ENCODE measurements at places on chromosomes 11 and 22.

DNA sequence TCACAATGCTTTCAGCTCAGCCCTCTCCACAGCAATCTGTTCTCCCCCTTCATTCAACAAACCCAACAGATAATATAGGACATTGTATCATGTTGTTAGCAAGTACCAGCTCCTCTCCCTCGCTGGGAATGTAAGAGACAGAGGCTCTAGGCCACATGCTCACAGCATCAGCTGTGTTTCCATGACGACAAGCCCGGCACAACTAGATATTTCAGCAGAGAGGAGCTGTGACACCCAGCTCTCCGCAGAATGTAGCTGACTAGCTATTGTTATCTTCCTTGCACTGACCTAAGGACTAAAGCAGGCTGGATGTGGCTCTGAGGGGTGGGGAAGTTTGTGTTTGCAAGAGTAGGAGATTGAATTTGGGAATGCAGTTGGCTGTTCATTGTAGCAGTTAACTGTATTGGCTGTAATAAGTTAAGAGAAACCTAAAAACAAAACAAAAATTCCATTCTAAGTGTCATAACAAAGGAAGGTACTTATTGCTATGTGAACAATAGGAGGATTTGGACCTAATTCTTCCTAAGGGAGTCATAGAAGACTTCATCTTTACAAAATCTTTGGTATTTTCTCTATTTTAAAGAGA is 28.0 kb upstream of the RRAS2 start:
- DNase-seq = no peak

GRCh38 chr11:102625177-102625576 is at the start of gene MMP20:
TSS of gene MMP20 (minus strand) at chr11:102625332. CDS start at chr11:102625319, 13 bp downstream.
- no peak for DNase-seq

DNA sequence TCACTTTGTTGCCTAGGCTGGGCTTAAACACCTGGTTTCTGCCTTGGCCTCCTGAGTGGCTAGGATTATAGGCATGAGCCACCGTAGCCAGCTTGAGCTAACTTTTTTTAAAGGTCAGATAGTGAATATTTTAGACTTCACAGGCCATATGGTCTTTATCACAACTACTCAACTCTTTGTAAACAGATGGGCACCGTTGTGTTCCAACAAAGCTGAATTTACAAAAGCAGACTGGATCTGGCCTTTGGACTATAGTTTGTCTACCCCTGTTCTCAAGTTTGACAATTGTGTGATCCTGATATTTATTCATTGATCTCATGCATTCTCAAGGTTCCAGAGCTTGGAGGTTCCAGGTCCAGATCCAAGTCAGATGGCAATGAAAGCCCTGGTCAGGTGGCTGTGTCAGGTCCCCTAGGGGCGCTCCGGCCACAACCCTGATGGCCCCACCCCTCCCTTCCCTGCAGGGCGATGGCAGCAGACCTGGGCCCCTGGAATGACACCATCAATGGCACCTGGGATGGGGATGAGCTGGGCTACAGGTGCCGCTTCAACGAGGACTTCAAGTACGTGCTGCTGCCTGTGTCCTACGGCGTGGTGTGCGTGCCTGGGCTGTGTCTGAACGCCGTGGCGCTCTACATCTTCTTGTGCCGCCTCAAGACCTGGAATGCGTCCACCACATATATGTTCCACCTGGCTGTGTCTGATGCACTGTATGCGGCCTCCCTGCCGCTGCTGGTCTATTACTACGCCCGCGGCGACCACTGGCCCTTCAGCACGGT is 15.8 kb downstream of the P2RY2 start:
- no peak for DNase-seq

DNA sequence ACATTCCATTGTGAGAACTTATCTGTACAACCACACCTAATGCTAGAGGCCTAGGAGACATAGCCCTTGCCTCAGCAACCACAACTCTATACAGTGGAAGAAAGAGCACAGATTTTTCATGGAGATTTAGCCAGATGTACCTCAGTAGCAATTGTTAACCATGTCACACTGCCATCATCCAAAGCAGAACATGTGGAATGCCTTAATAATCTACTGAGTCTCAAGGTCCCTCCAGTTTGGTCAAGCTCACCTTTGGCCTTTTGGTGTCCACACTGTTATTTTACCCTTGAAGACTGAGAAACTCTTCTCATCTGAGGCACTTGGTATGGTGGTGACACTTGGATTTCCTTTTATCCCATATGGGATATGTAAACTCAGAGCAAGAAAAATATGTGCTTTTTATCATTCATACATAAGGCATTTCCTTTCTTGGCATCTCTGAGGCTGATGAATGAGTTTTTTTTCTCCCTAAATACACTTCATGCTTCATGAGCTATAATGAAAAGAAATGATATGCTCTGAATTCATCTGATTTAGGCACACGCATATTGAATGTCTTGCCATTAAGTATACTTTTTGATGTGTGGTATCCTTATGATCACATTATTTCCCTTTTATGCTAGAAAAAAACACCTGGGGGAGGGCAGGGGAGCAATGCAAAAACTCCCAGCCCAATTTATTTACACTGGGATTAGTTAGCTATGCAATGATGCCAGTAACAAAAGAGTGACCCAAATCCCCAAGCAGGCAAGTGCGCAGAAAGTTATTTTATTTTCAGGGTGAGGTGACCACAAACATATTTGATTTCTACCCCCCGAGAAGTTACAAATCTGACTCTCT is 63.3 kb upstream of the ME3 start:
- no peak for DNase-seq

DNA sequence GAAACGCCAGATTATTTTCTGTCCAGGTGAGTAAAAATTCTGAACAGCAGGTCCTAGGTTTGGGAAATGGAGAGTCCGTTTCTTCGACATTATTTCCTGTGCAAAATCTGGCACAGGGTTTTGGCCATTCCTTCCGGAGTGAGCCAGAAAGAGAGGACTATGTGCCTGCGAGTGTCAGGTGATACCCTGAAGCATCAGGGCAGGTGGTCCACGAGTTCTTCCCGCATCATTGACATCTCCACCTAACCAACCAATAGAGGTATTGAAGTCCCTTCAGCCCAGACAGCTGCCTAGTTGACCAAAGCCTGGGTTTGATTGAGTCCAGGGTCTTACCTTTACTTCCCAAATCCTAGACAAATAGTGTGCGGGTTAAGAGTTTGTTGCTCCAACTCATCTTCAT is 808 bp downstream of the SNAP29 start:
- DNase-seq = no peak

- DNase-seq = no peak
Measured at GRCh38 chr11:35237351-35237750, 98.4 kb downstream of the CD44 start.

- no peak for DNase-seq
Measured at GRCh38 chr11:3219281-3219892, 774 bp upstream of the MRGPRG start.

- no peak for DNase-seq
Measured at GRCh38 chr22:22397875-22398524, 110.5 kb downstream of the ZNF280B start.

GRCh38 chr11:103997082-103997481 is 39.4 kb upstream of the DDI1 start:
- no peak for DNase-seq

GRCh38 chr22:40477683-40478337 is 107.4 kb downstream of the SGSM3 start:
- no peak for DNase-seq

- DNase-seq = no peak
Measured at GRCh38 chr22:20569059-20570058, 61.9 kb downstream of the MED15 start.

DNA sequence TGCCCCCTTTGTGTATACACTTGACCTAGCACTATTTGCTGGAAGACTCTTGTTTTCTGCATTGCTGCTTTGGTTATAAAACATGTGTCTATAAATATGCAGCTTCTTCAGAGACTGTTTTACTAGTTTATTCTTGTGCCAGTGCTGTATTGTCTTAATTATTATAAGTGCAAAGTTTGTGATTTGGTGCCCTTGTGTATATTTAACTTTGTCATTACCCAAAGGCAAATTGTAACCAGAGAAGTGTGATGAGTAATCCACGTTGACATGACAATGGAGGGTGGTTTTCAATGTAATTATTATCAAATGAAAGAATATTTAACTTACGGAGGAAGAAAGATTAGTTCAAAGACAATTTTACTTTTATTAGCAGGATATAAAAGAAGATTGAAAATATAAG is 75.0 kb upstream of the PRODH start:
- DNase-seq = no peak

GRCh38 chr11:46890665-46891064 is 27.7 kb downstream of the LRP4 start:
- DNase-seq = no peak

DNA sequence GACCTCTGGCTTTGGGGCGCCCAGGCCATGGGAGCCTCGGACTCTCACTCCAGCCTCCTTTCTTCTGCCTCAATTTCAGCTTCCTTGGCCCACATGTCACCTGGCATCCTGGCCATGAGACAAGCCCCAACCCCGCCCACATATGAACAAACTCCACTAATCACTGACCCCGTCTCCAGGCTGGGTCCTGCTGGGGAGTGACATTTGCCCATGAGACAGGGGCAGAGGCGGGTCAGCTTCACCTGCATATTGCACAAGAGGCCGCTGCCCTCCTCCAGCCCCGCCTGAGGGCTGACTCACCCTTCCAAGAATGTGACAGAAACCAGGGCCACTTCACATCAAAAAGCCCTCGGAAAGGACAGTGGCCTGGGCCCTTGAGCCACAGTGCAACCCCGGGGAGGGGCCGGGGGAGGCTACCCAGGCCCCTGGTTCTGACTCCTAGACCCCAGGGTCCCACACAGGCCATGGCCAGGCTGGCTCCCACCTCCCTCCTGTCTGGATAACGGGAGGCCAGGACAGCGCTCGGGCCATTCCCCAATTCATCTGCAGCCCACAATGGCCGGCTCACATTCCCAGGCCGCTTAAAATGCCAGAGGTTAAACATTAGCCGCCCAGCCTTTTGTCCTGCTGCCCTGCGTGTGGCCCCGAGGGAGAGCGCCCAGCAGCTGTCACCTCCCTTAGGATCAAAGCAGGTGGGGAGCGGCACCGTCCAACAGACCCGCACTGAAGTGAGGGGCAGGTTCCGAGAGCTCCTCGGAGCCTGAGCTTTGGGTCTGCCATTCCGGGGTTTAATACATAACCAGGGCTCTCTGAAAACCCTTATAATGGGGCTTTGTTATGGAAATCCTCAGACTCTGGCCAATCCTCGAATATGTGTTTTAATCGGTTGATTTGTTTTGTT is 42.3 kb downstream of the TRMU start:
- no peak for DNase-seq

GRCh38 chr11:79077702-79078330 is 363.0 kb downstream of the TENM4 start:
- no peak for DNase-seq

- DNase-seq = no peak
Measured at GRCh38 chr11:67665541-67666302, 8.7 kb downstream of the ALDH3B2 start.

DNA sequence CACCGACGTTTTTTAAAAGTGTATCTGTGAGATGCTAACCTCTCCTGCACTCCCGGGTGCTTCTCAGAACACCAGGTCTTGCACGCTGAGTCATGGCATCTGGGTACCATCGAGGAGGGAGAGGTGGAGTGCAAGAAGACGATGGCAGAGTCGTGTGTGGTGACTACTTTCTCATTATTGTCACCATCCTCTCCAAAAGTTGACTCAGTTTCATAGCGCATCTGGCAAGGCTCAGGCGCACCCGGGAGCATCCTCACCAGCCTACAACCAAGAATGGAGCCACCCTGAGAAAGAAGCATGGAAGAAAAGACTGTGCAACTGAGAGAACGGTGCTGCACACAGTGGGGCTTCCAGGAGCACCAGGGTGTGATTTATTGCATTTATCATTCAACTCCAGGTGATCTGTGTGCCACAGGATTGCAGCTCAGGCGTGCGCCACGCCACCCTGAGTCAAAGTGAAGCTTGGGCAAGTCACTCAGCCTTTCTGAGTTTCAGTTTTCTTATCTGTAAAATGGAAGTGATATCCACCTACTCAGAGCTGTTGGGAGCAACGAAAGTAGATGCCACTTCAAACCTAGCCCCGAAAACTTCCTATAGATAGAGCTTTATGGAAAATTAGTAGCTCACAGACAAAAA is 65.4 kb downstream of the LINC01488 start:
- DNase-seq = no peak

DNA sequence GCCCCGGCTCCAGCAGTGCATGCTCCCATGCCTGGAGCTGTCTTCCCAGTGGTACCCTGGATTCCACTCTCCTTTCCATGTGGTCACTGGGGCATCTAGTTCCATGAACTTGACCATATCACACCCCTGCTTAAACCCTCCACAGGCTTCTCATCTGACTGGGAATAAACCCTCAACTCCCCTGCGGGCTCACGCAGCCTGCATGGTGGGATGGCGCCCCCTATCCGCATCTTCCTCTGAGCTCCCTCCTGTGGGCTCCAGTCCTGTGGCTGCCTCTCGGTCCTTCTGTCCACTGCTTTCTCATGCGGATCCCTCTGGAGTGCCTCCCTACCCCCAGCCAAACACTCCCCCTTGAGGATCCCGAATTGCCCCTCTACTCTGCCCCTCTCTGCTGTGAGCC is 41.4 kb upstream of the TTLL12 start:
- no peak for DNase-seq

DNA sequence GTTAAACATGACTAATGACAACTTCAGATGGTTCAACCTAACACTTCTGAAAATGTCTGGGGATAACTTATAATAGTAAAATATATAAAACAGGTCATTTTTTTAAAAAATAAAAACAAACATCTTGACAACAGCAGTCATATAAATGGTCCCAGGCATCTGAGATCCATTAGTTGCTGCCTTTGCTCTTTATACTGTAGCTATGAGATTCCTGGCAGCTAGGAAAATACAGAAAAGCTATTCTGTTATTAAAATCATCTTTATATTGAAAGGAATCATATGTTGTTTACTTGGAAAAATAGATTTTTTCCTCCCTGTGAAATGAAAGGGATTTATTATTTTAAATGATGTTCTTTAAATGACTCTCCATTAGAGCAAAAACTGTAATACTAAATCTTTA is 55.7 kb upstream of the DEUP1 start:
- DNase-seq = no peak

DNA sequence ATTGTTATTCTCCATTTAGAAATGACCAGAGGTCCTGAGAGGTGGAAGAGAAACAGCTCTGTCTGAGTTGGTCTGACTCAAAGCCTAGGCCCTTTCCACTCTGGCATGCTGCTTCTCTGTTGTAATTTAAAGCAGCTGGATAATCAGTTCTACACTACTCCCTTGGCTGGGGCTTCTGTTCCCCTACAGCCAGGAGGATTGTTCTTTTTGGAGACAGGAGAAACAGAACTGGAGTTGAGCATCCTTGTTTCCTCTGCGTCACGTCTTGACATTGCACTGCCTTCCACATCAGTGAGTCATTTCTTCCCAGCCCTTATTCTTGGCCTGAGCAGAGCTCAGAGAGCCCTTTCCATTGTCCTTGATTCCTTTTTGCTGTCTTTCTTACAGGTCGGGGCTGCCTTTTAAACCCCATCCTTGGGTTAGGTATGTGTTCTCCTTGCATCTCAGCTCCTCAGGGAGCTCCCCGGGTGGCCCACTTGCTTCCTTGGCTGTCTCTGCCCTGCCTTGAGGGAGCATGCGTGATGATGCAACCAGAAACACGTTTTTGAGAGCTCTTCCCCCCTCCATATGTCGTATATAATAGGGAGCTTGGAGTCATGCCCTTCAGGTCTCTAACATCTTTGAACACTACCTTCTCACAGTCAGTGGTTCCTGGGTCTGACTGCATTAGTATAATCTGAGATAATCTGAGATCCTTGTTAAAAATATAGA is 35.7 kb downstream of the CYB5R2 start:
- DNase-seq = no peak

All from KG1 (cell line).